Natural killer cell (primary cell): ENCODE measurements at places on chromosomes 7 and 10. TPM values are rescaled to one million over a fixed set of nuclear protein-coding genes. Genes with fewer than 3 reads are reported as not detected.

DNA sequence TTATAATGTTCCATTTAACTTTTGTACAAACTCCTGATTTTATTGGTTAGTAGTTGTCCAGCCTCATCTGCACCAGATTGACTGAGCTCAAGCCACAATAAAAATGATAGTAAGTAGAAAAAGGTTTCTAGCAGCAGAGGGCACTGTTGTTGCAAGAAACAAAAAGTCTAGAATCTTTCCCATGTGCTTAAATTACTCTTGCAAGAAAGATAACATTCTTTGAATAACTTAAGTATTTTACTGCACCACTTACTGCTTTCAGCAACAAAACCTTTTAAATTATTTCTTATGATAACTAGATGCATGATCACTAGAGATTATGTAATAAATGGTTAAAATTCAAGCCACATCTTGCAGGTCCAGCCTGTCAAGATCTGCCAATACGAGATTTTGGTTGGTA is 27.0 kb downstream of the LMOD2 start:
- H3K4me1 ChIP-seq: no peaks in the 10 kb centered on the region
- H3K27me3 ChIP-seq: no peaks in the 10 kb centered on the region
- H3K27ac ChIP-seq: no peak overlapping the region
- no peak overlapping the region for H3K4me3 ChIP-seq
- peak; percentile 65 for DNase-seq

ACTR3C gene
- 8.3 TPM for total RNA-seq

CRHR2 gene
- total RNA-seq: not detected

GRCh38 chr7:45710271-45711160 is 136.3 kb downstream of the ADCY1 start:
- no peak for DNase-seq
- no peak overlapping the region for H3K27ac ChIP-seq
- no peaks in the 10 kb centered on the region for H3K36me3 ChIP-seq

DNA sequence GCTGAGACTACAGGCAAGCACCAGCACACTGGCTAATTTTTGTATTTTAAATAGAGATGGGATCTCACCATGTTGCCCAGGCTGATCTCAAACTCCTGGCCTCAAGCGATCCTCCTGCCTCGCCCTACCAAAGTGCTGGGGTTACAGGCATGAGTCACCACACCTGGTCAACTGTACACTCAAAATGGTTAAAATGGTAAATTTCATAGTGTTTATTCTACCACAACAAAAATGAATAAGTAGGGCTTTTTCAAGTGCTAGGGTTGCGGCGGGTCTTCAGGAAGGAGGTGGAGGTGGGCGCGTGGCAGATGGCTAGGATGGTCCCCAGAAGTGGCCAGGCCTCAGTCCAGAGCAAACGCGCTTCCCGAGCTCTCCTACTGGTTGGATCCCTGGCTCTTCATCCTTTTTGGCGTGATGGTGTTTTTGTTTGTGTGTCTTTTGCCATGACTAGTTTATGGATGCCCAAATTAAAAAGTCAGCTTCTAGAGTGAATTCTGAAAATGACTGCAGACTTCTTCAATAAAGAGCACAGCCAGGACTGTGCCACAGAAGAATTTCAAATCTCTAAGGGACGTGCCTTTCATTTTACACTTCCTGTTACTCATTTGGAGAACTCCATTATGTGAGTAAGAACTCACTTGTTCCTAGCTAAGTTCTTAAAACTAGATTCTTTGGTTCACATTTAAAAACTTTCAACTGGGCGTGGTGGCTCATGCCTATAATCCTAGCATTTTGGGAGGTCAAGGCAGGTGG is 73.9 kb downstream of the TMEM130 start:
- DNase-seq: no peak
- no peaks in the 10 kb centered on the region for H3K4me1 ChIP-seq
- no peak overlapping the region for H3K27ac ChIP-seq
- no peaks in the 10 kb centered on the region for H3K36me3 ChIP-seq
- H3K4me3 ChIP-seq: no peak overlapping the region
